Activated effector memory CD4-positive, alpha-beta T cell treated with Interleukin-2 at 50 U/mL for 16 hours (primary cell): ENCODE measurements at places on chromosomes 7 and 10.

- DNase-seq, result no peak
These were observed 763.4 kb downstream of the KCNMA1 start for GRCh38 chr10:76874176-76874575.

GRCh38 chr10:133160826-133161471 is 930 bp downstream of the KNDC1 start:
- no peak for DNase-seq

- DNase-seq, result no peak
These were observed 15.5 kb upstream of the SEMA3C start for GRCh38 chr7:80934321-80934720.

- no peak for DNase-seq
These were observed 275.6 kb downstream of the SFMBT2 start for GRCh38 chr10:7135188-7135587.
